DMS79 (cell line): ENCODE measurements at places on chromosomes 2 and 18.
A peak's percentile ranks its signal among the peaks of the same experiment; 100 is the strongest.

GRCh38 chr2:23690421-23691105 lies 236.4 kb downstream of the ATAD2B start:
- DNase-seq = no peak

DNA sequence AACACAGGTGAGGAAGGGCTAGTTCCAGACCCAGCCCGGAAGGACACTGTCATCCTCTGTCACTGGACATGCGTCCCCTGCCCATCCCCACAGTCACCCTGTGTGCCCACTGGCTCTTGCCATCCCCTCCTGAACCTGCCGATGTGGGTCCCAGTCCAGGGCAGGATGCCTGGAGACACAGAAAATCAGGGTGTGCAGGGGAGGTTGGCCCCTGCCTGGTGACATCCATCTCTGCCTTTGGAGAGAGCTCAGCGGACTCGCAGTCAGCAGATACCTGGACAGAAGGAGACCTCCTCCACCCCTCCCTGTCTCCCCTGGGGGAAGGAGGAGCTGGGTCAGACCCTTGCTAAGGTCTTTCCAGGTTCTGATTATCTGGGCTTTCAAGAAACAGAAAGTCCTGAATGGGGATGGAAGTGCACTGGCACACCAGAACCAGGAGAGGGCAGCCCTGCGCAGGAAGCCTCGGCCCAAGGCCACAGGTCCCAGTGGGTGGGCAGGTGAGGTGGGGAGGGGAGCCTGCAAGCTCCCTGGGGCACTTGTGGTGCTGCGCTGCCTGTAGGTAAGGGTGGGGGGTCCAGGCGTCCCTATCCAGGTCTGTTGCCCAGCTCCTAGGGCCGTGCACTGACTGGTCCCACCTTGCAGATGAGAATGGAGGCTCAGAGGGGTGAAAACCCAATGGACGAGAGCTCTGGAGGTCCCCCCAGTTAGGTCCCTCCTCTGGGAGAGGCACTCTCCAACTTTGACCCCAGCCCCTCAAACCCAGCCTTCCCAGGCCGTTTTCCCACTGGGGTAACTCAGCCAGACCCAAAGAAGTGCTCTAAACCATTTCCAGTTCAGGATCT lies 9.7 kb upstream of the OTOS start:
- peak; percentile 18 for DNase-seq

- DNase-seq = no peak
These were observed 129.9 kb downstream of the BCL11A start for GRCh38 chr2:60423505-60423904.

GRCh38 chr2:6833300-6833604 lies 32.5 kb downstream of the CMPK2 start:
- no peak for DNase-seq

GRCh38 chr2:166180951-166181812 lies 53.4 kb upstream of the SCN1A start:
- DNase-seq = no peak

- no peak for DNase-seq
These were observed 43.5 kb downstream of the ASAP2 start for GRCh38 chr2:9250091-9250490.

GRCh38 chr18:26802330-26803200 lies 62.9 kb downstream of the AQP4 start:
- DNase-seq = no peak

DNA sequence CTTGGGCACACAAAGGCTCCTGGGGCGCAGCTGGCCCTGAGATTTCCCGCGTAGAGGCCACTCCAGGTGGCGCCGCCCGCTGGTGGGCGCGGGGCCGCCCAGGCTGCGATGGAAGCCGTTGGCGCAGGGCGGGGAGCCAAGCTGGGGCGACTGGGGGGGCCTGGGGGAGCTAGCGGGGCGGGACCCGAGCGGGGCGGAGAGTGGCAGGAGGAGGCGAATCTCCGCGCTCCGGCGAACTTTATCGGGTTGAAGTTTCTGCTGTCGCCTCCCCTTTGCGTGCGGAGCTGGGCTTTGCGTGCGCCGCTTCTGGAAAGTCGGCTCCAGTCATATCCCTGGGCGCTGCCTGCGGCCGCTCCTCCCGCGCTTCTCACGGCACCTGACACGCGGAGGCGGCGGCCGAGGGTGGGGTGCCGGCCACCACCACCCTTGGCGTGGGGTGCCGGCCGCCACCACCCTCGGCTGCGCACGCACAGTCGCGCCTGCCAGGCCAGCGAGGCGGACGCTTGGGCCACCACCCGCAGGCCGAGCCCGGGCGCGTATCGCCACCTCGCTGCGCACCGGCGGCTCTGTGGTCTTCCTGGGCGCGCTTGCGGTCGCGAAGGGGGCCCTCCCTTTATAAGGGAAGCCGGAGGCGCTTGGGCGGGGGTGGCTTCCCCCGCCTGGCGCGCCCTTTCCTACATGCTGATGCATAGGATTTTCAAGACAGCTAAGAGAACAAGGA lies 919 bp upstream of the CYP1B1 start:
- DNase-seq = peak; percentile 78

DNA sequence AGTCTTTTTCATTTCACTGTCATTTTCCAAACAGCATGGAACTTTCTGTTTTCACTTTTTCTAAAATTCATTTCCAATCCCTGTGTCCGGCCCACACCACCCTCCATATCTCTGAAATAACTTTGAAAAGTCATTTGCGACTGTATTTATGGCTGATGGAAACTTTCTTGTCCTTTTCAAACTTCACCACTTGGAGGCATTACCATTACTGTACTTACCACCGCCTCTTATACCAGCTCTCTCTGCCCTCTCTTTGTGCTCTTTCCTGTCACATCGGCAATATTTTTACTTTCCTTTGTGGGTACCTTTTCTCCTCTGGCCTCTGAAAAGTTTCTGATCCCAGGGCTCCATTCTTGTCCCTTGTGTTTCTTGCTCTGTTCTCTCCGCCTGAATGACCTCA lies 39.5 kb upstream of the IL1RL1 start:
- DNase-seq = no peak

DNA sequence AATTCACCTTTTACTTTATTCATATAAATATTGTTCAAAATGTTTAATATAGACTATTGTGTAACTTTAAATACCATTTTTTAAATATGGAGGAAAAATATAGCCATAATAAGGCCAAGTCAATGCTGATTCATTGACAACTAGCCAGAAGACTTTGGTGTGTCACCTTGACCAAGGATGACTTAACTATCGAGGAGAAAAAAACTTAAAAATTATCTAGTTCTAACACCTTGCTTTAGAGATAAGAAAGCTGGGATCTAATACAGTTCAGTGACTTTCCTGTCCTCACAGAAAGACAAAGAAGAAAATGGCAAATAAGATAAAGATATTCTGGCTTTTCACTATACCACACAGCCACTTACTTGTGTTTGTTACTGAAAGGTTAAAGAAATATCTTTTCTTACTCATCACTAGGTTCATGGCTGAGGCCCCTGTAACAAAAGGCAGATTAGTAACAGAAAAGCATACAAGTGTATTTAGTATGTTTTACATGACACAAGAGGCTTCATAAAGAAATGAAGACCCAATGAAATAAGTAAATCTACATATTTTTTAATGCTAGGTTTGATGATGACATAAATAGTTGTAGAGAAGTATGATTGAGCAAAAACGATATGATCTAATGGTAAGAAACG lies 65.9 kb upstream of the LRRTM1 start:
- DNase-seq = no peak

DNA sequence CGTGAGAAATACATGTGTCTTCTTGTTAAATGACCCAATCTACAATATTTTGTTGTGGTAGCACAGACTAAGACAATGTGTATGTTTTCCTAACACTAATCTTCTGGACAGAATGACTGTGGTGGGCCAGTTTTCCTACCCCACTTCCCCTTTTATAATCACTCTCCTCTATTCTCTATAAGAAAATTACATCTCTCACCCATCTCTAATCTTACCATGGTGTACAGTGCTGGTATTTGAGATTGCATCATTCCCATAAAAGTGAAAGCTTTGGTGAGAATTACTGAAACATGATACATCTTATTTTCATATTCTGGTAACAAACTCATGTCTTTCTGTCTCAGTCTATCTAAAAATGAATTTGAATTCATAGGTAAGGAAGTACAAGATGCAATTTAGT lies 40.5 kb downstream of the CAVIN2 start:
- no peak for DNase-seq
